ENCODE measurements at places on chromosomes 12 and 14.
A peak's percentile ranks its signal among the peaks of the same experiment; 100 is the strongest.

- no peak for DNase-seq
Measured at GRCh38 chr12:42422785-42423184, 96.8 kb downstream of the PPHLN1 start.

- DNase-seq, result no peak
Measured at GRCh38 chr12:109488051-109488665, 10.7 kb downstream of the UBE3B start.

DNA sequence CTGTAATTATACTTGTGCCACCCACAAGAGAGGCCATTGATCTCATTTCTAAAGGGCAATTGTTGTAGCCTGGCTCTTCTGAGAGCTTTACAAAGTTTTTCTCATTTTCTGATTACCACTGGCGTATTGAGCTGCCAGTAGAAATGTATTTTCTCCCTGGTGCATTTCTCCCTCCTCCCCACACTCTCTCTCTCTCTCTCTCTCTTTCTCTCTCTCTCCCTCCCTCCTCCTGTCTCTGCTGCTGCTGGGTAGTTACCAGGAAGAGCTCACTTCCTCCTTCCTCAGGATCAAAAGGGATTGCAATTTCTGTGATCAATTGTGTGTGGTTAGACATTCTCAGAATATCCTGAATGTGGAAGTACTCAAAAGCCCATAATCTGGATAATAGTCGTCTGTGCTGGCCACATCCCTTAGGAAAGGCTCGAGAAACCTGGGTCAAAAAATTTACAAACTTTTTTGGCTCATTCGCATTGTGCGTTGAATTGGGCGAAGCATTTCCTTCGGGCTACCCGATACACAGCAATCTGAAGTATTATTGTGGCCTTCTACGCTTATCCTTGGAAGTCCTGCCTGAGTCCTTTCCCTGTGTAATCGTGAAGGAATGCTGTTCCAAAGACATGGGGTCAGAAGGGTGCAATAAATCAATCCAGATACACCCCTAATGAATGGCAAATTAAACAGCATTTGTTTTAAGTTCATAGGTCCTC lies 254.8 kb downstream of the MSRB3 start:
- DNase-seq, result no peak

DNA sequence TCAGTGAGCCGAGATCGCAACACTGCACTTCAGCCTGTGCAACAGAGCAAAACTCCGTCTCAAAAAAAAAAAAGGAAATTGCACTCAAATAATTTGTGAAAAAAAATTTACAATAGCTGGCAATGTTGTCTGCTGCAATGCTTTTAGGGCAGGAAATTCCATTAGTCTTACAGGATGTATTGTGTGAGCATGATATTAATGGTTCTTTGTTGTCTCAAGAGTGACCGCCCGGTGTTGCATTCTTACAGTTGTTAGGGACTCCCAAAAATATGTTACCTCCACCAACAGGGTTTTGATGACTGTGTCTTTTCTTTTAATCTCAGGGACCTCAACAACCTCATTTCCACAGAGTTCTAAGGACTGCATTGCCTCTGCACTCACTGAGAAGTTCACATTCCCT lies 44.8 kb downstream of the PZP start:
- DNase-seq, result peak; percentile 60

- no peak for DNase-seq
Measured at GRCh38 chr12:106240821-106241220, 7.0 kb downstream of the CKAP4 start.

DNA sequence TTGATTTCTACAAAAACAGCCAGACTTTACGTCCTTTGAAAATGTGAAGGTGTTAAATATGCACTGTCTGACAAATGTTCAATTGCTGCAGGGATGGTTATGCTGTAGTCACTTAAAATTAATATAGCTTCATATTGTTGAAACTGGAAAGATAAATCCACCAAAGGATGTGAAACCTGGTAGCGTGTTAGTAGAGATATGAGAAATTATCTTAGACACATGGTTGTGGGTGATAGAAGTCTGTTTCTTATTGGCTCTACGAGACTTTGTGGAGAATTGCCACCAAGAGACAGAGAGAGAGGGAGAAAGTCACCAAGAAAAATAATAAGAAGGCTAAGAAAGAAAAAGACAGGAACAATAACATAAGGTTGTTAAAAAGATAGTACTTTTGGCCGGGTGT lies 2.6 kb upstream of the CAPRIN2 start:
- no peak for DNase-seq

DNA sequence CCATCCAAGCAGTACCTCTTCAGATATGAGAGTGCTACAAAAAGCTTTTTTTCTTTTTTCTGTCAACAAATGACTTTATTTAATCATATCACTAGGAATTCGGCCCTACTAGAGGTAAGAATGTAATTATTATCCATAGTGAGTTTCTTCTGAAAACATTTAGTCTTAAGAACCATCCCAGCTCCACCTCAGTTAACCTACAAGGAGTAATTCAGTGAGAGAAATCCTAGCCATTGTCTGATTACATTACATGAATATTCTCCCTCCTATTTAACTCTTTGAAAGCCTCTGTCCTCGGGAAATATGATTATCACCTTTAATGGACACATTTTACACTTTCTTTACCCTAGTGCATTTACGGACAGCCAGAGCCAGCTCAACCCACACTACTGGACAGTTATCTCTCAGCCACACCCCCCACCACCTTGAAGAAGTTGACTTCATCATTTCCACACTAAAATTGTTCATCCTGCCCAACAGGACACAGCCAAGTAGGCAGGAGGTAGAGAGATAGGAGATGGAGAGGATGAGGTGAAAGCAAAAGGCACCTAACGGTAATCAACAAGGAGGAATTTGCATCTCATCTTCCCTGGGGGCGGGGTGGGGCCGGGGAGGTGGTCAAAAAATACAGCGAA lies 1.3 kb downstream of the PPFIA2 start:
- DNase-seq, result no peak

DNA sequence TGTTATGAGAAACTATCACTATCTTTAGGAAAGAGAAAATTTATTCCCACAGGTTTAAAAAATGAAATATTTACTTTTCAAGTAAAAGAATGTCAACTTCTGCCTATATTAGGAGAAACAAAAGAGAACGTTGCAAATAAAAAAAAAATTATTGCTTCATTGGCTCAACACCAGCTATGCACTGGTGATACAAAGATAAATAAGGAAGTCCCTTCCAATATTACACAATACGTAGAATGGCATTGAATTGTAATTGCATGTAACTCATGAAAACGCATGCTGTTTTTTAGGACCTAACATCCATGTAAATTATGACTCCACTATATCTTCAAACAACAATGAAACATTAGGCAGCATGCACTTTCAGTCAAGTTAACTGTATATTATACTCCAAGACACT lies 56.4 kb upstream of the RERGL start:
- no peak for DNase-seq
